A549 (cell line): ENCODE measurements at places on chromosomes 12 and 14. TPM values are rescaled to one million over a fixed set of nuclear protein-coding genes. Genes with fewer than 3 reads are reported as not detected.

DNA sequence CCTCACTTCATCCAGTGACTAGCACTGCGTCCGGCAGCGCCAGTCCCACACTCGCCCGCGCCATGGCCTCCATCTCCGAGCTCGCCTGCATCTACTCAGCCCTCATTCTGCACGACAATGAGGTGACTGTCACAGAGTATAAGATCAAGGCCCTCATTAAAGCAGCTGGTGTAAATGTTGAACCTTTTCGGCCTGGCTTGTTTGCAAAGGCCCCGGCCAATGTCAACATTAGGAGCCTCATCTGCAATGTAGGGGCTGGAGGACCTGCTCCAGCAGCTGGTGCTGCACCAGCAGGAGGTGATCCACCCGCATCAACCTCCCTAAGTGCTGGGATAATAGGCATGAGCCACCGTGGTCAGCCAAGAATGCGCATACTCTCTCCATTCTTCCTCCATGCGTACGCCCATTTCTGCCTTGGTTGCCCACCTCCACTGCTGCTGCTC is 59.9 kb downstream of the IRF2BPL start:
- DNase-seq = no peak

GRCh38 chr12:11397366-11397765 is 2.0 kb upstream of the PRB2 start:
- DNase-seq = no peak

Gene SMIM10L1
- 8.3 to 8.4 TPM (median 8.3 TPM) in 3 replicates for polyA plus RNA-seq

GRCh38 chr14:102140027-102140749 is 491 bp downstream of the WDR20 start:
- DNase-seq = peak; percentile 44
